ENCODE measurements at places on chromosomes 4 and X.

DNA sequence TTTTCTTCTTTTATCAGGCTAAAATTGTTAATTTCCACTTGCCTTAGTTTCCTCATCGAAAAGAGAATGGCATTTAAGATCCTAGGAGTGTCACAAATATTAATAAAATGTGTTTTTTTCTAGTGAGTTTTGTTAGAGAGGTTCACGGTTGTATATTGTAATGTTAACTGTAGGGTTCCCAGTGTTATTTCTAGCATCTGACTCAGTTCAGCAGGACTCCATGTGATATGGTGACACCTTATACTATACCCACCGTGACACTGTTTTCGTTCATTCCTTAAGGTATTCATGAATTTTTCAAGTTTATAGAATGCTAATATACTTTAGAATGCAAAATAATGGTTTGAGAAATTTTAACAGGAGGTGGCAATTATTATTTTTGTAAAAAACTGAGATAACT lies 90.2 kb downstream of the NEUROG2 start:
- DNase-seq: no peak

- DNase-seq: no peak
These were observed 1267.2 kb downstream of the RAPGEF2 start for GRCh38 chr4:160370046-160370445.

DNA sequence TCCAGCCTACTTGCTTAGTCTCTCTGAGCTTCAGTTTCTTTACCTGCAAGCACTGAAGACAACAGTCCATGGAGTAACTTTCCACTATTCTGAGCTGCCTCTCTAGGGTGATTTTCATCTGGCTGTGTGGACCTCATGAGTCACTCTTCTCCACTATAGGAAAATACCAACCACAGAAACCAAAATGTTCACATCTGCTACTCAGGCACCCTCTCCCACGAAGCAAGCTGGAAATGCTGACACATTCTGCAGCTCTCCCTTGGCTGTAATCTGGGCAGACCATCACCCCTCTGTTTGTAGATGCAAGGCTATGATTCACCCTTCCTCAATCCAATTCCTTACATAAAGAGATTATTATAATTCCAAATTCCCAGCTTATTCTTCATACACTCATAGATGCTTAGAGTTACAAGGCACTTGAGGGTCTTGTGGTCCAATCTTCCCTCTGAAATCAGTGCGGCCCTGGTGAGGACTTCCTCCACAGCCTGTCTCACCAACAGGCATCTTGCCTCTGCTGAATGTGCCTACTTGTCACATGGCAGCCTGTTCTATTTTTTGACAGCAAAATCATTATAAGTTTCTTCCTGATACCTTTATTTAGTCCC lies 97.0 kb upstream of the LNX1 start:
- DNase-seq: no peak

DNA sequence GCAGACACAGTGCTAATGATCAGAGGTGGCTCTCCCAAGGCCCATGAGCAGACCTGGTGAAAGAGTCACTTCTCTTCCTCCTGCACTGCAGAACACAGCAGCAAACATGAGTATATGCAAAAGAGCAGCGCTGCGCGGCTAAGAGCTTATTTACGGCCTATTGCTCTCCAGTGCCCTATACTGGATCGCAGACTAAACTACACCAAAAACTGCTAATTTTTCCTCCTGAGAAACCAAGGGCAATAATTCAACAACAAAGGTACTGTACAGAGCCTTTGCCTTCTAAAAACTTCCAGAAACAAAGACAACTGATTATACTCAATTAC lies 702.5 kb downstream of the ARAP2 start:
- DNase-seq: no peak

DNA sequence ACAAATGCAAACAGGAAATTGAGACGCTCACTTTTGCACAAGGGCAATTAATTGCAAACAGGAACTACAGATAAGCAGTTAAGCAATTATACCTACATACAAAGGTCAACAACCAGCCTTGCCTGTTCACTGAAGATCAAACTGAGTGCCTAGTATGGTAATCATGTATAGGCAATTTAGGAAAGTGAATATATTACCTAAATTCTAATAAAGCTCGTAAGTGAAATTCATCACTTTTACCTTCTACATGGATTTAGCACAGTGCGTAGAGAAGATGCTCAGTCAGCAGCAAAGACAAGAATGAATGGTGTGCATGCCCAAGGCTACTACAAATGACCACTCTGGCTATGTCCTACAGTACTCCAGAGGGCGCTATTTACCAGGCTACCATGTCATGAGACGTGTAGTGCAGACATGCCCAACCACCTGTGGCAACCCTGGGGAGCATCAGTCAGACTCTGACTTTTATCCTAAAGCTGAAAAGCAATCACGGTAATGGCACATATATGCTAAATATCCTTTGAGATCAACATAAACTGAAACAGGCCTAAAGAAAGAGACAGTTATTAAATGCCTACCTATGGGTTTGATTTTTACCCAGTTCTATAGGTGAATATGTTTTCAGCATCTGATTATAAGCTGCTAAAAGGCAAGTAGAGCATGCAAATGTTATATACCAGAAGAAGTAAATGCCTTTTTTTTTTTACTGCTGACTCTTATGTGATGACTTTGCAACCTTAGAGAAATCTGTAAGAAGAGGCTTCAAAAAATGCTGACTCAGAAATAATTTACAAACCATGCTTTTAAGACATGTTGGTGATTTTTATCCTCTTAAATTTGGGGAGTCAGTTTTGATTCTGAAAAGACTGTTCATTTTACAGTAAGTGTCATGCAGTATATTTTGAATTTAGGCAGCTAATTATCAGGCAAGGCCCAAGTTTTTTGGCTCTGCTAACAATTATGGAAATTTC lies 178.0 kb downstream of the PPP3CA start:
- DNase-seq: no peak

- no peak for DNase-seq
These were observed 44.1 kb downstream of the TEC start for GRCh38 chr4:48225368-48226141.

All from DMS79 treated with DMSO at 0.1 percent for 48 hours (cell line).